Breast epithelium (tissue), 4 donors: ENCODE measurements at places on chromosomes 12 and 14.

DNA sequence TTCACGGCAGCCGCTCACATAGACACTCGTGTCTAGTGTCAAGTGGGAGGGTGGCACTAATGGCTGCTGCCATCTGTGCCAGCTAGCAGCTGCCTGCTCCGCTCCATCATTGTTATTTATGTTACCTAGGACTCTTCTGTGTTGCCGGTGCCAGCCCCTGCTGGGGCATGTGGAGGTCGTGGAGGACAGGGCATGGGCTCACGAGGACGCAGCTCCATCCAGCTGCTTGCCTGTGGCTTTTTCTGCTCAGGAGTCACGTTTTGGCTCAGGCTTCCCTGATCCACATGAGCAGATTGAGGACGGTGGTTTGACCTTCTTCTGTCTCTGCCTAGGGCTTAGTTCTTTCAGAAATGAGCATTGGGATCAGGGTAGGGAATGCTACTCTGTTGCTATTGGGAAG lies 31.2 kb downstream of the TPCN1 start:
- DNase-seq = no peak

GRCh38 chr12:106672314-106673025 lies 89.7 kb downstream of the RFX4 start:
- DNase-seq = no peak

DNA sequence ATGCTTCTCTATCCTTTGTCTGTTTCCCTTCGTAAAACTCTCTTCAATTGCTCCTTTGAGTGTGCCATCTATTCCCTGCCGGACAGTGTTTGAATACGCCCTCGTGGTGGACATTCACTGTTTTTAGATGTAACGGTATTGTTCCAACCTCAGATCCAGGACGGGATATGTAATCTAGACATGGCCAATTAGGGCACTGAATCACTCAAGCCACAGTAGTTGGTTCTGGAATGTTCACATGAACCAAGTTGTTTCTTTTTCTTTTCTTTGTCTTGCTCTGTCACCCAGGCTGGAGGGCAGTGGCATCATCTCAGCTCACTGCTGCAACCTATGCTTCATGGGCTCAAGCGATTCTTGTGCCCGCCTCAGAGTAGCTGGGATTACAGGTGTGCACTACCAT lies 204.2 kb upstream of the PLXNC1 start:
- DNase-seq = no peak

DNA sequence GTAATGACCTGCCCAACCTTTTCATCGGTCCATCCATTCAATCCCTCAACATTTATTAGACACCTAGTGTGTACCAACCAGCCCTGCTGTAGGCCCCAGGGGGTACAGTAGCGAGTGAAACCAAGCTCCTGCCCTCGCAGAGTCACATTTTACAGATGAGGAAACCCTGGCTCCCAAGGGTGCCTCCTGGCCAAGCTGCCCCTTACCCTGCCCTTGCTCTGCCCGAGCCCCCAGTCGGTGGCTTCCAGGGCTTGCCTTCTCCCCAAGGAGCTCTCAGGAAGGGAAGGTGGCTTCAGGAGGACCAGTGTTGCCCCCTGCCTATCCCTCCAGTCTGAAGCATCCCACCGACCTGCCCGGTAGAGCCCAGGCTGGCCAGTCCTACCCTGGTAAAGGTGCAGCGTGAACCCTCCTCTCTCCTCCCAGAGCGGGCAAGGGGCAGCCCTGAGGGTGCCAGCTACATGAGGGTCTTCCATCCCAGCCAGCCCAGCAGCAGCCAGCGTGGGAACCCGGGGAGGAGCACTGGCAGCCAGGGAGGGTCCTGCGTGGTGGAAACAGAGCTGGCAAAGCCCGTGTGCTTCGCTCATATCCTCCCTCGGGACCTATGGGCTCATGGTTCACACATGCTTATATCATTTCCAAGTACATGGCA lies 670 bp upstream of the BEGAIN start:
- no peak for DNase-seq

GRCh38 chr14:104545942-104546501 lies 33.5 kb upstream of the C14orf180 start:
- DNase-seq = no peak

DNA sequence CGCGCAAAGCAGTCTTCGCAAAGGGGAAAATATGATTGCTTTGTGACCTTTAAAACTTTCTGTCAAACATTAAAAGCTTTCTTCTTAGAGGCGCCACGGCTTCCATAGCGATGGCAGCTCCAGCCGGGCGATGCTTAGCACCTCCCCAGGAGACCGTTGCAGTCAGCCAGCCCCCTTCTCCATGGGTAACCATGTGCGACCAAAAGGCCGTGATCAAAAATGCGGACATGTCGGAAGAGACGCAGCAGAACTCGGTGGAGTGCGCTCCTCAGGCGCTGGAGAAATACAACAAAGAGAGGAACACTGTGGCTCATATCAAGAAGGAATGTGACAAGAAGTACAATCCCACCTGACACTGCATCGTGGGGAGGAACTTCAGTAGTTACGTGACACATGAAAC lies 12.7 kb upstream of the STON2 start:
- DNase-seq = no peak

DNA sequence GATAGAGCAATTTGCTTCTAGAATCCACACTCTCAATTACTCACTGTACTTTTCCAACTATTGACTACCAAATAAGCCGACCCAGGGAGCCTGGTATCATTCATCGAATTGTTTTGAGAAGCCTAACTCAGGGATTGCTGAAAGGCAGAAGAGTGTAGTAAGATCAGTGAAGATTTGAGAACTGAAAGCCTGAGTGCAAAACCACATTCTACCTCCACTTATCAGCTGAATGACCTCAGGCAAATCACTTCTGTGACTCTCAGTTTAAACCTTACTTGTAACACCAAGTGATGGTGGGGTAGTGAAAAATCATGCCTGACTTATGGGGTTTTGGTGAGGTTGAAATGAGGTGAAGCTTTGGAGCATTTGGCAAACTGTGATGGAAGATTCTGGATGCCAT lies 126.1 kb upstream of the MAX start:
- no peak for DNase-seq

DNA sequence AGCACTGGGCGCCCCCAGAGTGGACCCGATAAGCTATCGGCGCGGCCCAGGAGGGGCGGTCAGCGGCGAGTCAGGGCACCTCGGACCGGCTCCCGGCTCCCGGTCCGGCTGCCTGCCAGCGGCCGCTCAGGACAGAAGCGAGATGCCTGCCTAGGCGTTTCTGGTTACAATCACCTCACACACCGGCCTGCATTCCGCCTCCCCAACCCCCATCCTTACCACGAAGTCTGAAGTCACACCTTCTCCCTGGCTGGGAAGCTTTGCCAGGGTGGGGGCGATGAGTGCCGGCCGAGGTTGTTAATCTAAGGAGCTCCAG lies 42.6 kb upstream of the TBX5 start:
- no peak for DNase-seq

DNA sequence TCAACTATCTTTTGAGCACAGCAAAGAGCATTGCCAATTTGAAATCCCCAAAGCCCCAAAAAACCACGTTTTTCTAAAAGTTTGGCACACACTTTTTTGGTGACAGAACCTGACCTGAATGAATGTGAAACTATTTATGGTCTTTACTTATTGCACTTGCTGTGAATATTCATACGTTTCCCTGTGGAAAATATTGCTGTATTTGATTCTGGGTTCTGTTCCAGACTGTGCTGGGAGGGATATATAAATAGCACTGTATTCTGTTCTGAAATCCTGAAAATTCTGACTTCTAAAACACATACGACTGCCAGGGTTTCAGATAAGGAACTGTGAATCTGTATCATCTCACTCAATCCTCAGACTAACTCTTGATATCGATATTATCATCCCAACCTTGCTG lies 35.1 kb downstream of the NR1H4 start:
- no peak for DNase-seq

DNA sequence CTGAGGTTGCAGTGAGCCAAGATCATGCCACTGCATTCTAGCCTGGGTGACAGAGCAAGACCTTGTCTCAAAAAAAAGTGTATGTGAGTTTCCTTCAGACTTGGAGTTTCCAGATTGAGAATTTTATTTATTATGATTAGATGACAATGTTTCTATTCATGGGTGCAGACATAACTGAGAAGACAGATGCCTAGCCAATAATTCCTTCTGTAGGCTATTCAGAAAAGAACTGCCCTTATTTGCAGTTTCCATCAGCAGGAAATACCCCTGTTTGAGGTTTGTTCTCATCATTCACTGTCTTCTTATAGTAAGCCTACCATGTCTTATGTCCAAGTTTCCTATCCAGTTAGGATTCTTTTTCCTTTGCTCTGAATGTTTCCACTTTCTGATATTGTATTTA lies 269.0 kb downstream of the KTN1 start:
- no peak for DNase-seq

GRCh38 chr12:3579446-3580093 lies 88.6 kb downstream of the PRMT8 start:
- DNase-seq = no peak

GRCh38 chr12:54005531-54005852 lies 3.3 kb upstream of the HOXC8 start:
- no peak for DNase-seq

DNA sequence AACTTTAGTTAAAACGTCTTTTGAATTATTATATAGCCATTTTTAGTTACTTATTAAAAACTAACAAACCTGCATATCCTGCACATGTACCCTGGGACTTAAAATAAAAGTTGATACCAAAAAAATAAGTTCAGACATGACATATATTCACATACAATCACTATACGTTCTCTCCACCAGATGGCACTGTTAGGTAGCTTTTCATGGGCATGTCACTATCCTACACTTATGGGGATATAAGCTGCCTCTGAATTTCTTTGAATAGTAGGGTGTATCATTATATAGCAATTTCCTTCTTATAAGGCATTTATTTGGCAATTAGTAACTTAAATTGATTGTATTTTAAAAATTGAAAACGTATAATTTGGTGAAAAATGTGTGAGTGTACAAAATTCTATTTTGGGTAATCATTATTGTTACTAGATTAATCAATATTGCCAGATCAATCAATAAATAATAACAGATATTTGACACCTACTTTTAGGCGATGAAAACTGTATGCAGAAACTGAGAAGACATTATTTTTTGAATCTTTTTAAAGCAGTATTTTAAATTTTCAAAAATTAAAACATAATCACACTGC lies 31.8 kb upstream of the OR10A7 start:
- no peak for DNase-seq

- DNase-seq = no peak
These were observed 74.7 kb downstream of the PRORP start for GRCh38 chr14:35197015-35197414.

- no peak for DNase-seq
These were observed 17.4 kb downstream of the LETMD1 start for GRCh38 chr12:51065530-51065929.

GRCh38 chr14:74142523-74142922 lies 57.8 kb downstream of the LIN52 start:
- no peak for DNase-seq

- no peak for DNase-seq
These were observed 960 bp upstream of the LRFN5 start for GRCh38 chr14:41605550-41606281.

- no peak for DNase-seq
These were observed 546.8 kb downstream of the BCL11B start for GRCh38 chr14:98725191-98725590.

DNA sequence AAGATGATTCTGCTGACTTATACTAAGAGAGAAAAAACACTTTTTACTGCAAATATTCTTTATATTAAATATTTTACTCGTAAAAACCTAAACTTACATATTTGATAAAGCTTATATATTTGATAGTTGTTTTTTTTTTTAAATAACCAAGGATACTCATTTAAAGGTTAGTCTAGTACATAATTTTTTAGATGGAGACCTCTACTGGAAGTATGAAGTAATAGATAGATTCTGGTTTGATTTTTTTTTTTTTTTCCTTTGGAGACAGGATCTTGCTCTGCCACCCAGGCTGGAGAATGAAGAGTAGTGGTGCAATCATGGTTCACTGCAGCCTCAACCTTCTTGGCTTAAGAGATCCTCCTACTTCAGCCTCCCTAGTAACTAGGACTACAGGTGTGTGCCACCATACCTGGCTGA lies 16.4 kb downstream of the ARID2 start:
- no peak for DNase-seq

DNA sequence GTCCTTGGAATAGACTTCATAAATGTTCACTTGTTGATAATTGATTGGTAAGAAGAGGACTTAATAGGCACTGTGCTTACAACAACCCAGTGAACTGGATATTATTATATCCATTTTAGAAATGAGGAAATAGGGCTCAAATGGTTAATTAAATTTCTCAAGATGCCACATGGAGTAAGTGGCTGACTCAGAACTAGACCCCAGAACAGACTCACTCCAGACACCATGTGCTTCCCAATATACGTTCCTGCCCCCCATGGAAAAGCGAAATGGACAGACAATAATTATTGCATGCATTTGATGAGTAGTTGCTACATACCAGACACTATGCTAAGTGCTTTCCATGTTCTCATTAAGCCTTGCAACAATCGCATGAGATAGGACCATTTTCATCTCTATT lies 895 bp upstream of the ANKS1B start:
- DNase-seq = no peak

GRCh38 chr12:46388427-46389021 lies 16.0 kb upstream of the SLC38A2 start:
- DNase-seq = no peak

GRCh38 chr12:69115951-69116350 lies 123.4 kb upstream of the CPSF6 start:
- DNase-seq = no peak

- DNase-seq = no peak
These were observed 69.9 kb upstream of the C14orf180 start for GRCh38 chr14:104509673-104510072.

DNA sequence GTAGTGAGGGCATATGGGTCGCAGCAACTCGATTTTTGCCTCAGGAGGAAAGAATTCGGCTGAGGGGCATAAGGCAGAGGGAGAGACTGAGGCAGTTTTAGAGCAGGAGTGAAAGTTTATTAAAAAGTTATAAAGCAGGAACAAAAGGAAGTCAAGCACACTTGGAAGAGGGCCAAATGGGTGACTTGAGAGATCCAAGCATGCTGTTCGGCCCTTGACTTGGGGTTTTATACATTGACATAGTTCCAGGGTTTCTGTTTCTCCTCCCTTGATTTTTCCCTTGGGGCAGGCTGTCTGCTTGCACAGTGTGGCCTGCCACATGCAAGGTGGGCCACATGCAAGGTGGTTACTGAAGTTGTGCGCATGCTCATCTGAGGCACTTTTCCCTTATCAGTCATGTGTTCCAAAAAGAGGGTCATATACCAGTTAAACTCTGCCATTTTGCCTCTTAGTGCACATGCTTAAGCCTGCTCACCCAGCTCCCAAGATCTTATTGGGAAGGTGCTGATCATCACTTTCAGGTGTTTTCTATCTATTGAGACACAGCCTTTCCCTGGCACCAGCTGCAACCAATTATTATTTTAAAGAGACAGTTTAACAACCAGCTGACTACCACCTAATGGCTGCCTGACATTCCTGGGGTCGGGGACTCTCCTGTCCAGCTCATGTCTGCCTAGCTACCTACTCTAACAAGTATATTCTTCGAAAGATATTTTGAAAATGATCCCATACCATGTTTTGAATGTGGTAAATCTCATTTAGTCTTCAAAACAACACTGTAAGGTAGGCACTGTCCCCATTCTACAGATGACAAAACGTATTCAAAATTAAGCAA lies 19.9 kb downstream of the PTGER2 start:
- no peak for DNase-seq

GRCh38 chr14:75011356-75011994 lies 8.8 kb downstream of the EIF2B2 start:
- DNase-seq = no peak
